ENCODE measurements at places on chromosomes 4 and X. TPM values are rescaled to one million over a fixed set of nuclear protein-coding genes. Genes with fewer than 3 reads are reported as not detected.

Gene NRK
- not detected for total RNA-seq

Gene PLK4
- 22.3 TPM for total RNA-seq

Gene GATA1
- total RNA-seq: not detected

- no peak for DNase-seq
Measured at GRCh38 chrX:118329175-118329574, 16.7 kb upstream of the WDR44 start.

GRCh38 chr4:77012726-77013125 lies 63.1 kb downstream of the CCNI start:
- no peak for DNase-seq

DNA sequence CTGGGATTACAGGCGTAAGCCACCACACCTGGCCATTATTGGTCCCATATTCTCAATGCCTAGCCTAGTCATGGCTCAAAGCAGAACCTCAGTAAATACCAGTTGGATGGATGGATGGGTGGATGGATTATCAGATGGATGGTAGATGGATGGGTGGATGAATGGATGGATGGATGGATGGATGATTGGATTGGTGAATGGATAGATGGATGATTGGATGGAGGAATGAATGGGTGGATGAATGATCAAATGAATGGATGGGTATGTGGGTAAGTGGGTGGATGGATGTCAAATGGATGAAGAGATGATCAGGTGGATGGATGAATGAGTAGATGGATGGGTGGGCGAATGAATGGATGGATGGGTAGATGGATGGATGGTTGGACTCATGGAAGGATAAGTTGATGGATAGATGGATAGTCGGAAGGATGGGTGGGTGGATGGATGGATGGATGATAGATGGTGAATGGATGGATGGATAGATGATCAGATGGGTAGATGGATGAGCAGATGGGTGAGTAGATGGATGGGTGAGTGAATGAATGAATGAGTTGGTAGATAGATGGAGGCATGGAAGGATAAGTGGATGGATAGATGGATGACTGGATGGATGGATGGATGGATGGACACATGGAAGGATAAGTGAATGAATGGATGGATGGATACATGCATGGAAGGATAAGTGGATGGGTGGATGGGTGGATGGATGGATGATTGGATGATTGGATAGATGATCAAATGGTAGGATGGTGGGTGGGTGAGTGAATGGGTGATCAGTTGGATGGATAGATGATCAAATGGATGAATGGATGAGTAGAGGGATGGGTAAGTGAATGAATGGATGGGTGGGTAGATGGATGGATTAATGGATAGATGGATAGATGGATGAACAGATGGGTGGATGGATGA lies 22.0 kb upstream of the RNF4 start:
- DNase-seq: no peak

GRCh38 chrX:2450681-2451080 lies 50.1 kb downstream of the DHRSX start:
- DNase-seq: no peak

DNA sequence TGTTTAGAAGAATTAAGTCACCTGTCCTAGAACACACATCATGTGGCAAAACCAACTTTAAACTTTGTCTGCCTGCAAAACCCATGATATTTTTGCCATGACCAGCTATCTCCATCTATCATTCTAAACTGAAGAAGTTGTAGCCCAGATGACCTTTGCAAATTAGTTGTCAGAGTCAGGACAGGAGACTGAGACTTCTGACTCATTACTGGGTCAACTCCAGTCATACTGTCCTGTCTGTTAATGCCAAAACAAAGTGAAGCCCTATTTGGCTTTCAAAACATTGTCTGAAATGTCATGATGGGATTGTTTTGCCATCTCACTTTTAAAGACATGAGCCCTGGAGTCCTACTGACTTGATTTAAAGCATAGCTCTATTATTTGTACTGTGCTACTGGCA lies 365.7 kb upstream of the CPEB2 start:
- DNase-seq: no peak

- DNase-seq: no peak
Measured at GRCh38 chr4:156545003-156545785, 426.4 kb downstream of the PDGFC start.

DNA sequence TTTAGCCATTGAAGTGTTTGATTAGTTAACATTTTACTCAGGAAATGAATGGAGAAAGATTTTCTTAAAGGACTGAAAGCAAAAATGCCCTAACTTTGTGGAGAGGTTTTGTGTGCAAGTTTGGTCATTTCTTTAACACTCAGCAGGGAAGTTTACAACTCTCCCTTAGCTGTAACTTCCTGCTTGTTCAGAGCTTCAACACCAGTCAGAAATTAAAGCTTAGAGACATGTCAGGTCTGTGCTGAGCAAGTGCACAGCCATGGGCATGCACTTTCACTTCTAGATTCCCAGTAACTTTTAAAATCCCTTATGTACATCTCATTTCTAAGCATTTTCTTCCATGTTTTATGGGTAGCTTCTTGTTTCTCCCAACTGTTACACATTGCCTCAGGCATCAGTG lies 326.0 kb downstream of the ACTRT1 start:
- DNase-seq: no peak

GRCh38 chr4:153426207-153426885 lies 39.8 kb upstream of the TMEM131L start:
- DNase-seq: no peak

GRCh38 chrX:107298276-107298675 lies 91.9 kb downstream of the DNAAF6 start:
- peak; percentile 6 for DNase-seq

- DNase-seq: no peak
Measured at GRCh38 chr4:147786031-147786430, 54.1 kb downstream of the ARHGAP10 start.

GRCh38 chrX:133323431-133323830 lies 91.9 kb downstream of the GPC4 start:
- no peak for DNase-seq

GRCh38 chr4:183289688-183290087 lies 30.4 kb downstream of the CLDN22 start:
- peak; percentile 36 for DNase-seq

DNA sequence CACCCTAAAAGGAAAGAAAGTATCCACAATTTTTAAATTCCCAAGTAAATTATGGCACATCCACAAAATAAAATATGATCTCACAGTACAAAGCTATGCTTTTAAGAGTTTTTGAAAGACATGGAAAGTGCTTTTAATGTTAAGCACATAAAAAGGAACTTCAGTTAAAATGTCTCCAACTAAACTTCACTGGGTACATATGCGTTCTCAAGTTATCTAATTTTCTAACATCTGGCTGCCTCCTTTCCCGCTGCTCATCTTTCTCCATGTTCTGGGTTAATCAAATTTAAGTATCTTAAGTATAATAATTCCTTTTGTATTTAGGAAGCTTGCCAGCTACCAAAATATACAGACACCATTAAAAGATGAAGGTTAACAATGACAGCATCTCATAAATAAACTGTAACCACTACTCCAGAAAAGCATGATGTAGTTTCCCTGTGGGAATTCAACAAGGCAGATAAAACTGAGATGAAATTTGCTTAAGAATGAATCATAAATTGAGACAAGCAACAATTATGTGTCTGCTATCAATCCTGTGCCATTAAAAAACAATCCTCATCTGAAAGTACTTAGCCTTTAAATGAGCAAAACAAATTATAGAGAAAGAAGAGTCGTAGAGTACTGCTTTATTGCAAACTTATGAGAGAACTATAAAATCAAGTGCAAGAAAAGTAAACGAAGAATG lies 25.1 kb downstream of the PRSS12 start:
- no peak for DNase-seq

DNA sequence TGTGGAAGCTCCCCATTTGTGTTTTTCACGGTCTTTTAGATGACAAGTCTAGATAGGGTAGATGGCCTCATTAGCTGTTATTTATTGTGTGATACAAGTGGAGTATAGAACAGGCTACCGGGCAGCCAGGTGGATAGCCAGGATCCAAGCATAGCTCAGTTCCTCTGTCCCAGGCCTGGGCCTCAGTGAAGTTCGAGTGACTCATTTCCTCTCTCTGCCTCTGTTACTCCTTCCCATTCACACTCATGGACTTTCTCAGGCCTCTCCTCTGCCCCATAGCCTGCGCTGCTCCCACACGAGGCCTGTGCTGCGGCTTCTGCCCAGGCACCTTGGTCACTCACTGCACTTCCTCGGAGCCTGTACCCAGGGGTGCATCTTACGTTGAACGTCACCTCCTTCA lies 54.5 kb downstream of the TENM3 start:
- DNase-seq: no peak

- DNase-seq: no peak
Measured at GRCh38 chr4:95018785-95019184, 261.0 kb downstream of the BMPR1B start.

GRCh38 chr4:173486714-173487392 lies 43.2 kb downstream of the HAND2 start:
- no peak for DNase-seq

DNA sequence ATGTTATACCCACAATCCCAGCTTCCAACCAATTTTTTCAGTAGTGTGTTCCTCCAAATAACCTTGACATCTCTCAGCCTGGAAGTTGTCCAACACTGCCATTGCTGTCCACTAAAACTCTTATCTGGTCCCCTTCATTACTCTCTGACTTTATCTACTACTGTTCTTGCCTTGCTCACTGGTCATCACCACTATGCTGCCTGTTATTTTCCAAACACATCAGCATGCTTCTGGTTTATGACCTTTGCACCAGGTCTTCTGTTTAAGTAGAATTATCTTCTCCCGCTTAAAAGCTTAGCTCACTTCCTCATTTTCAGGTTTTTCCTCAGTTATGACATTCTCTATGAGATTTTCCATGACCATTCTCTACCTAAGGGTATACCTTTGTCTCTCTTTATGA lies 5.5 kb downstream of the ELMOD2 start:
- no peak for DNase-seq

DNA sequence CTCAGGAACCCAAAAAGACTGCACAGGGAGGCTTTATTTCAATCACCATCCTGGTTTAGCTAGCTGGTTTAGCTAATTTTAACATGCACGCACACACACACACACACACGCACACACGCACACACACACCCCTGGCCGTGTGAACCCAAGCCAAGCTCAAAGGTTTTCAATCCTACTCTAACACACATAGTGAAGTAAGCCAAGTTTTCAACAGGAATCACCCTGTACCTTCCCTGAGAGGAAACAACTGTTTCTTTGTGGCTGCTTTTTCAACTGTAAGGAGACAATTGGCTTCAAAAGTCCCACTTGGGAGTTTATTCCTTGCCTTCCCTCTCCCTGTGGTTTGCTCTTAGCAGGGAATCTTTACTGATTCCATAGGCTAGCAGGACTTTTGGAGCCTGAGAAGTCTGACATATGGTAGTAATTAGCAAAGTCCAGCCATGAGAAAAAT lies 98.9 kb upstream of the BMP3 start:
- DNase-seq: no peak

- DNase-seq: no peak
Measured at GRCh38 chr4:20463176-20463430, 211.4 kb downstream of the SLIT2 start.
